ELF-1 (cell line): ENCODE measurements at places on chromosomes 7 and 10.

DNA sequence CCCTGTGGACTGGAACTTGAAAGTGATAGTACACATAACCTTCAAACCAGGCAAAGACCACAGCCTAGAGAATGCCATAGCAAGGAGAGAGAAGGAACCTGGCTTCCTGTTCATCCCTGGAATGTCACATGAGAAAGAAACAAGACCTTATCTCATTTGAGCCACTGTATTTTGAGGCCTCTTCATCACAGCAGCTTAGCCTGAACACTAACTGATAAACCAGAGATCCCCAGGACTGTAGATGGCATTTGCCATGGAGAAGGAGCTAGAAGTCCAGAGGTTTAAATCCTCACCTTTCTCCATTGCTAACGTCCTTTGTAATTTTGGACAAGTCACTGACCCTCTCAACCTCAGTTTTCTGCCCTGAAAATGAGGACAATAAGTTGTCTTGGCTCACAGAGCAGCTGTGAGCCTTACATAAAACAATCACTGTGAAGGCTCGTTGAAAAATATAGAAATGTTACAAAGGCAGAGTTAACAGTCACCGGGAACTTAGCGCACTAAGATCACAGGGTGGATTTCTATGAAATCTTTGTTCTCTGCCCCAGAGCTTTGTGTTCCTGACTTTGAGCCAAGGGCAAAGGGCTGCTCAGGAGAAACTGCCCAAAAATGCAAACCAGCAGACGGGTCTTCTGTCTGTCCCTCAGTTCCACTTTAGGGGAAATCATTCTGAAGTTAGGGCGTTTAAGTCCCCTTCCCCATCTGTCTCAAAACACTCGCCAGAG, 197.0 kb downstream of the USP6NL start:
- DNase-seq = no peak

DNA sequence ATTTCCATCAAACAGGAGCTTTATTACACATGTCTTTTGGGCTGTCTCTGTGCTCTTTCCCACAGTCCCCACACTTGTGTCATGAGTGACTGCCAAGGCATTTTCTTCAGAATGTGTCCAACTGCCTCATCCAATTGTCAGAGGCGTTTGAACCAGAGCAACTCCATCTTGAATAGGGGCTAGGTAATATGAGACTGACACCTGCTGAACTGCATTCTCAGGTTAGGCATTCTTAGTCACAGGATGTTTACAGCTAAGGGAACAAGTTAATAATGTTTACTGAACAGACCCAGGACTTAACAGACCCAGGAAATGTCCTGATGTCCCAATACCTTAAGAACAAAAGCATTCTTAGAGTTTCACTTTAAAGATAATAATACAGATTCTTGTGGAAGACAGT, 595.5 kb downstream of the REEP3 start:
- no peak for DNase-seq

DNA sequence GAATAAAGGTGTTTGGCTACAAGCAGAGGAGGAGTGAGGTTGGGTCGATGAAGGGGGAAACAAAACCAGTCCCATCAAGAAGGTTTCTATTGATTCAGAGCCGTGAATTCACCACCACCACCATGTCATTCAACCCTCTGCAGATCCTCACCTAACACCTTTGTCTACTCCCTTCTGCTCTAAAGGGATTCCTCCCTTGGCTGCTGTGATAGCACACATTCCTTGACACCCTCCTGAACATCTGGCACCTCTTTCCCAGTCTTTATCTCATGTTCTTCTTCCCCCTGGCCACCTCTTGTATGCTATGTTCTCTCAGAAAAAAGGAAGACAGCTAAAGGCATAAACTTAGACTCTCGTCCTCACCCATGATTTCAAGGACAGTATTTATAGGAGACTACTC, 318.0 kb downstream of the GPAM start:
- DNase-seq = no peak

GRCh38 chr10:127153181-127153580, 43.2 kb downstream of the INSYN2A start:
- no peak for DNase-seq

DNA sequence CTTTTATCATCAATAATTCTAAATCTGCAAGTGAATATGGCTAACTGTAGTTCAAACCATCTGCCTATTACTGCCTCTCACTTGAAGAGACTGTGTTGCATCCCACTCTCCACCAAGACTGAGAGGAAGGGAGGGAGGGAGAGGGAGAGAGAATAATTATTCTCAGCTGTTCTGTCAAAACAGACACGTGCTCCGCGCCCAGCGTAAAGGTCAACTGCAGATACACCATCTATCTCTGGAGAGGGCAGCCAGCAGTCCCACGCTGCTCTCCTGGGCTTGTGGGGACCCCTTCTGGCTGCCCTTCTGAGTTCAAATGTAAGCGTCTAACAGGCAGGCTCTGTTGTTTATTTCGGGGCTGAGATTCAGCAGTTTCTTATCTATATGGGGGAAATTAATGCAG, 625.5 kb upstream of the GALNT17 start:
- peak; percentile 77 for DNase-seq
